SJSA1 (cell line): ENCODE measurements at places on chromosomes 3 and 15. TPM values are rescaled to one million over a fixed set of nuclear protein-coding genes. Genes with fewer than 3 reads are reported as not detected.

GRCh38 chr3:94548581-94549316 lies 485.9 kb downstream of the NSUN3 start:
- H3K27me3 ChIP-seq: no peaks in the 10 kb centered on the region
- no peaks in the 10 kb centered on the region for H3K4me1 ChIP-seq
- no peak for DNase-seq
- no peak overlapping the region for H3K4me3 ChIP-seq

DNA sequence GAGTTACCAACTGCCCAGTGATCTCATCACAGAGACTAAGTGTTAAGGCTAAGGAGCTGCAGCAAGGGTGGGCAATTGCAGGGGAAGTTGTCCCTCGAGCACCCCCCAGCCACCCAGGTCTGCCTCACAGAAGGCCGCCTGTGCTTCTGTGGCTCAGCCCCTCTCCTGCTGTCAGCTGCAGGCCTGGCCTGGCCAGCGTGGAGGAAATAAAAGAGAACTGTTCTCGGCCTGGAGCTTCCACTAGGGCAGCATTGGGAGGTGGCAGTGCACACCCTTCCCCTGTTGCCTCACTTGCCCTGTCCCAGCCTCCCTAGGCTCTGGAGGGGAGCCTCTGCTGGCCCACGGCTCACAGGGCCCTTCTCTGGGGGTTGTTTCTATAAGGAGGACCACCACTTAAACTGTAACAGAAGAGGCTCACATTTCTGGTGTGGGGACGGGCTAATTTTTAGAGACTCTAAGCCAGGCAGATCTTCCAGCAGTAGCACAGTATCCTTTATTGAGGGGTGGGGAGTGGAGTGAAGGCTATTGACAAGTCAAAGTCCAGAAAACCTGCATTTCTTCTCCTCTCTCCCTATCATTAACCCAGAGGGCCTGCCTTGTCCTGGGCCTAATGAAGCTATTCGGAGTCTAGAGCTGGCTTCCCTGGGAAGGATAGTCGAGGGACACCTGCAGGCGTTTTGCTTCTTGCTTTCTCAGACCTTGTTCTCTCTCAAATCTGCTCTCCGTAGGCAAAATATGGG lies 75.6 kb upstream of the ADPGK start:
- H3K27ac ChIP-seq: no peak overlapping the region
- H3K27me3 ChIP-seq: no peaks in the 10 kb centered on the region
- no peaks in the 10 kb centered on the region for H3K36me3 ChIP-seq
- no peak for DNase-seq

DNA sequence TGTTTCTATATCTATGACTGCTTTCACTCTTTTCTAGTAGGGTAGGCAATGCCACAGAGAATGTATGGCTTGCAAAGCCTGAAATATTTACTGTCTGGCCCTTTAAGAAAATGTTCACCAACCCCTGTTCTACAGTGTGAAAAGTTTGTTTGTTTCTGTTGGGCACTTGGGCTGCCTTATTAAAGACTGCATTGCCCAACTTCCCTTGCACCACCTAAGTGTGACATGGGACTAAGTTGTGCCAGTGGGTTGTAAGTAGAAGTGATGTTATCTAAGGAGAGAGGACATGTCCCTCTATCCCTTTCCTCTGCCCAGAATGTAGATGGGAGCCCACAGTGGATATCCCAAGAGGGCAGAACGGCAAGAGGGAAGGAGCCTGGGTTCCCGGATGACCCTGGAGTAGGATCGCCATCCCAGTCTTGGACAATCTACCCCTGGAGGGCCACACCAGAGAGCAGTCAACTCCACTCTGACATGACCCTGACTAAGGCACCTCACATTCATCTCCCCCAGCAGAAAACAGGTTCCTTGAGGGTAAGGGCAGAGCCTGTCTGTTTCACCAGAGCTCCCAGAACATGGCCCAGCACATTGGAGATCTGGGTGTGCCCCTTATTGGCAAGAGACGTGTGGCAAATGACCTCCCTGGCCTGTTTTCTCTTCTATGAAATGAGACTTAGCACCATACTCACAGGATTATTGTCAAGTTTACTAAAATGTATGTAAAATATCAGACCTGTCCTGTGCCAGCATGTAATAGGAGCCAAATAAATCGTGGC lies 138.8 kb downstream of the SMAD6 start:
- no peak overlapping the region for H3K4me3 ChIP-seq
- DNase-seq: no peak
- no peaks in the 10 kb centered on the region for H3K27me3 ChIP-seq

GRCh38 chr15:98738689-98739401 lies 90.5 kb downstream of the IGF1R start:
- H3K4me1 ChIP-seq: peaks cover 34% of the 10 kb centered on the region
- no peaks in the 10 kb centered on the region for H3K27me3 ChIP-seq
- DNase-seq: no peak
- H3K4me3 ChIP-seq: no peak overlapping the region
- 0 out of 2 replicates have a peak, but pooled peaks cover 4% of the 10 kb centered on the region for H3K36me3 ChIP-seq

DNA sequence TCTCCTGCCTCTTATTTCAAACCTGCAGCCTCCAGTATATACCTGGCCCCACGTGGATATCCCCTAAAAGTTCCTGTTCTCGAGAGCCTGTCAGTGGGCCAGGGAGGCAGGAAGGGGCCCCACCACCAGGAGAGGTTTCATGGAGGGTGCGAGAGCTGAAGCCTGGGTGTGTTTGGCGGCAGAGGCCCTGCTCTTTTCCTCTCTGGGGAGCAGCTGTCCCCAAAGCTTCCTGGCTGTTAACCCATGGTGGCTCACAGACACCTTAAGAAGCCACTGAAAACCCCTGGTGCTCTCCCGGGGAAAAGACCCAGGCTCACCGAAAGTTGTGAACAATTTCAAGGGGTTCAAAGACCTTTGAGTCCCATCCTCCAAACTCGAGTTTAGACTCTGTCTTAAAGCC lies 1.1 kb downstream of the PRRT3 start:
- H3K27ac ChIP-seq: no peak overlapping the region
- no peaks in the 10 kb centered on the region for H3K36me3 ChIP-seq
- no peak overlapping the region for H3K4me3 ChIP-seq
- no peak for DNase-seq
- H3K4me1 ChIP-seq: peaks cover 26% of the 10 kb centered on the region

DNA sequence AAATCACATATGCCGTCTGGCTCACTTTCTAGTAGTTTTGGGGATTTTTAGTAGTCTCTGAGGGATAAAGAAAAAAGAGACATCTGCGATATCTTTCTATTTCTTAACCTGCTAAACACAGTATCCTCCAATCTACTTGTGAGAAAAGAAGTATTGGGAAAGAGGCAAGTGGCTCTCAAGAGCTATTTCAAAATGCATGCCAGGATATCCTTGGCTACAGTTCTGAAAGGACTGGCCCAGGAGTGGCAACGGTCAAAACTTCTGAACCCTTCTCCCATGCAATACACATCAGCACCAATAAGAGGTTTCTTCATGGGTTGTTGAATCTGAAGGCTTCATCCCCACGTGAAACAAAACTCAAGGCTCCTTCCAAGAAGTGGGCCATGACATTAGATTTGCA lies 204.0 kb upstream of the WNT5A start:
- DNase-seq: no peak
- no peak overlapping the region for H3K4me3 ChIP-seq
- H3K27ac ChIP-seq: no peak overlapping the region
- H3K4me1 ChIP-seq: peaks cover 29% of the 10 kb centered on the region
- H3K36me3 ChIP-seq: no peaks in the 10 kb centered on the region

The C3orf20 gene
- total RNA-seq: not detected in 2 replicates

The CELF6 gene
- total RNA-seq: 0.08 TPM in 1 of 2 replicates, not detected in the other
